ENCODE measurements at places on chromosomes 13 and 19.

- no peak for DNase-seq
Observed at GRCh38 chr13:34070006-34070405, 252.1 kb downstream of the RFC3 start.

DNA sequence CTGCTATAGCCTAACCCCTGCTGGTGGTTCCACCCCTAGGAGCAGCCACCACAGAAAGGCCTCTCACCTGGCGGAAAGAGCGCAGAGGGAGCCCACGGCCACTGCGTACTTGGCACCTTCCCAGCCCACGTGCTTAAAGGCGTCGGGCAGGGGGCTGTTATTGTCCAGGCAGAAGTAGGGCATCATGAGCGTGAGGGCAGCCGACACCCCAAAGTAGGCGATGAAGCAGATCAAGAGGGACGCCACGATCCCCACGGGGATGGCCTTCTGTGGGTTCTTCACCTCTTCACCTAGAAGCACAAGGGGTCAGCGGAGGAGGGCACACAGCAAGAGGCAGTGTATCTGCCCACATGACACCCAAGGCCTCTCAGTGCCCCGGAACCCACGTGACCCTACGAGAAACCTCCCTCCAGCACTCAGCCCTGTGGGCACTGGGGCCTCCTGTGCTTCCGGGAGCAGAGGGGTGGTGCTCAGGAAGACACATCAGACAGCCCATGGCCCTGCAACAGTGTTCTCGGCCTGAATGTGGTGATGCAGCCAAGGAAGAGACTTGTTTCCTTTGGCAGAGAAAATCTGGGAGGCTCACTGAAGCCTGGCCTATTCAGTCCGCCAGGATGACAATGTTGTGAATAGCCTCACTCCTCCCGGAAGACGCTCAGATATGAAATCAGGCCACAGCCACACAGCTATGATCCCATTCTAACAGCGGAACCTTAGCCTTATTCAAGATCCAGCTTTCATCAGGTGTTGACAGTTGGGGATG lies 72.1 kb downstream of the SLC7A1 start:
- DNase-seq, result no peak

DNA sequence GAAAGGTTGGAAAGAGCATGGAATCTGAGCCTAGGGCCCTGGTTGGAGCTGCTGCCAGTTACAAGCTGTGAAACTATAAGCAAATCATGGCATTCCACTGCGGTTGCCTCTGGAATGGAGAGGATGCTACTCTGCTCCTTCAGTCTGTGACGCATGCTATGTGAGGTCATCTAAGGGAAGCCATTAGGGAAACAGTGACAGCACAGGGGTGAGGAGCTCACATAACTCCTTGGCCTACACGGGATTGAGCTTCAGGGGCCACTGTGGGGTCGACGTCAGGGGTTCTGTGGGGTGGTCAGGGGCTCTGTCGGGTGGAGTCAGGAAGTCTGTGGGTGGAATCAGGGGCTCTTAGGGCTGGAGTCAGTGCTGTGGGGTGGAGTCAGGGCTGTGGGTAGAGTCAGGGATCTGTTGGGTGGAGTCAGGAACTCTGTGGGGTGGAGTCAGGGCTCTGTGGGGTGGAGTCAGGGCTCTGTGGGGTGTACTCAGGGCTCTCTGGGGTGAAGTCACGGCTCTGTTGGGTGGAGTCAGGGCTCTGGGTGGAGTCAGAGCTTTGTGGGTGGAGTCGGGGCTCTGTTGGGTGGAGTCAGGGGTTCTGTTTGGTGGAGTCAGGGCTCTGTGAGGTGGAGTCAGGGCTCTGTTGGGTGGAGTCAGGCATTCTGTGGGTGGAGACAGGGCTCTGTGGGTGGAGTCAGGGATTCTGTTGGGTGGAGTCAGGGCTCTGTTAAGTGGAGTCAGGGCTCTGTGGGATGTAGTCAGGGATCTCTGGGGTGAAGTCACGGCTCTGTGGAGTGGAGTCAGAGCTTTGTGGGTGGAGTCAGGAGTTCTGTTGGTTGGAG lies 35.8 kb upstream of the MEDAG start:
- DNase-seq, result peak; percentile 99

DNA sequence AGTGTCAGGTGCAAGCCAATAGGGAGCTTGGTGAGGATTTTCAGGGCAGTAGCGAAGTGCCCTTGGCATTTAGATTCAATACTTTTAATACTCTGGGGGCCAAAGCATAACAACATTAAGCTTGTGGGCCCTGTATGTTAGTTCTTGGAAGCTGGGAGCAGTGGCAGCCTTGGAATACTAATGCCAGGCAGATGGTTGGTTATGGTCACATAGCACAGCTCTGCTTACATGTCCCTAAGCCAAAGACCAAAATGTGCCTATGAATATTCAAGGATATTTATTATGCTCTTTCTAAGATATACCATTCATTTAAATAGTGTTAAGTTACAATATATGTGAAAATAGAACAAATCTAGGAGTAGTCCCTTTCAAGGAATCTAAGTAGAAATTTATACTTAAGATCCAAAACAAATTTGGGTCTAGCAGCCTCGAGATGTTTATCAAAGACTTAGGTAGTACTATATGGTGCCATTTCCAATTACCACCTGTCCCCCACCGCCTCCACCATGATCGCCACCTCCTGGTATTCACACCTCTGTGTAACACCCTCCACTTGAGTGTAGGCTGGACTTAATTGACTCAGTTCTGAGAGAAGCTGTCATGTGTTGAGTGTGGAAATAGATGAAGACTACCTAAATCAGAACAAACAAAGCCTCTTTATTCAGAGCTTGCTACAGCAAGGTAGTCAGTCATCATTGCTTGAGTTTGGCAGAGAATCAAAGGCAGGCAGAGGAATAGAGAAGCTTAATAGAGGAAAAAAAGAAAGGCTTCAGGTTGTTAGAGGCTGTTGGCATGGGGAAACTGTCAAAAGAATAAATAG lies 261.0 kb downstream of the GPC5 start:
- DNase-seq, result no peak

DNA sequence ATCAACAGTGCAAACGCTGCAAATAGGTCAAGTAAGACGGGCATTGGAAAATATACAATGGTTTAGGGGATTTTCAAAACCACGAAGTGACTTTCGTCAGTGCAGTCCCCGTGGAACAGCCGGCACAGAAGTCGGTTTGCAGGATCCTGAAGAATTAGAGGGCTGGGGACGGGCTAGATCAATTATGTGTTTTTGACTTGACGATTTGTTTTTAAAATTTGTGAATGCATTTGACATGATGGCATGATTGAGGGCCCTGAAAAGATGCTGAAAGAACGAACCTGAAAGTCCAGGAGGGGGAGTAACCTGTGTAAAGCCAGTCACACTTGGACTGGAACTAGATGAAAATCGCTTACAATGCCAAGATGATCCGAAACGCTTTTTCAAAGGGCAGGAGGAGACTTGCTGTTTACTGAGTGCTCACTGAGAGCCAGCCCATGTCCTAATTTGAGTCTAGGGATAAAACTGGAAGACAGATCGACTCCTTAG lies 8.9 kb upstream of the DGKH start:
- no peak for DNase-seq

DNA sequence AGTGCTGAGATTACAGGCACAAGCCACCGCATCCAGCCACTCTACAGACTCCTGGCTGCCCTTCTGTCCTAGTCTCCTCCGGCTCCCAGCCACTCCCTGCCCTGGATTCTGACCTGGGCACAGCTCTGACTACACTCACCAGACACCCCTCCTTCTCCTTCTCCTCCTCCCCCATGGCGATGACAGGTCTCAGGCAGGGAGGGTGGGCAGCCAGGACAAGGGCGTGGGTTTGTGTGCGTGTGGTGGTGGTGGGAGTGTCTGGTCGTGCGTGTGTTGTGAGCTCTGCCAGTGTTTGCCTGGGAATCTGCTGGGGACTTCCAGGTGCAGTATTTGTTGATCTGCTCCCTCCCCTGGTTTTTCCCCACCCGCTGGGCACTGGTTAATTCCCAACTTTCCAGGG lies 3.0 kb upstream of the NCCRP1 start:
- DNase-seq, result no peak

DNA sequence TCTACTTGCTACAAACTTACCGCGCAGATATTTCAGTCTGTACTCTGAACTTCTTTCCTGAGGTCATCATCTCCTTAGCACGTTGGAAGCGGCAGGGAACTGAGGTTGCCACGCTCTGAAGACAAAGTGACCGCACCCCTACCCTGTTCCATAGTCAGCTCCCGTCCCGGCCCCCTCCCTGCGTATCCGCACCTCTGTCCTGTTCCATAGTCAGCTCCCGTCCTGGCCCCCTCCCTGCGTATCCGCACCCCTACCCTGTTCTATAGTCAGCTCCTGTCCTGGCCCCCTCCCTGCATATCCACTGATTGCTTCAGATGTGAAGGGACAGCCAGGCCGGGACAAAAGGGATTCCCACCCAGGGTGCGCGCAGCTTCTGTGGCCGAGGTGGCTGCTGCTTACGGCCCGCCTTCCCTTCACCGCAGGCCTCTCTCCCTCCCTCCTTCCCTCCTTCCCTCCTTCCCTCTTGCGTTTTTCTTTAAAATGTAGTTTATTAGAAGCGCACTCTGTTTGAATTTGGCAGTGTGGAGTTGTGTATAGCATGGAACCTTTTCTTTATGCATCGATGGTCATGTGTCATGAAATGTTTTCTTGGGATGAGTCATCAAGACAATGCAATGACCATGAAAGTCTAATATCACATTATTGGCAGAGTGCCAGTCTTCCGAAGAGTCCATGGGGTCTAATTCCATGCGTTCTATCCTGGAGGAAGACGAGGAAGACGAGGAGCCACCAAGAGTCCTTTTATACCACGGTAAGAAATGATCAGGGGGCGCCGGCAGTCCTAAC lies 21.9 kb upstream of the NDUFS7 start:
- peak; percentile 78 for DNase-seq

DNA sequence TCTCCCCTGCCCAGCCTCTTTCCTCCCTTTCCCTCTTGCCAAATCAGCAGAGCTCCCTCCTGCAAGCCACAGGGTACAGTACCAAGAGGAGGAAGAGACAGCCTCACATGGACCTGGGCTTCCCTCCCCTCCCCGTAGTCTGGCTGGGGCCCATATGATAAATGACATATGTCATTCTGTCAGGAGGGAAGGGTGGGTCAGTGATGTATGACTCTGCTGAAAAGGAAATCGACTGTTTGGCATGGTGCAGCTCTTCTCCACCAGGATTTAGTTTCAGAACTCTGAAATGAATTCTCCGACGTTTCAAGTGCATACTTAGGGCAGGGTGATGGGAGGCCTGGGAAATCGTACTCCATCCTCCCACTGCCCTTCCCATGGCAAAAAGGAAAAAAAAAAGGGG lies 9.8 kb downstream of the TSHZ3 start:
- no peak for DNase-seq

DNA sequence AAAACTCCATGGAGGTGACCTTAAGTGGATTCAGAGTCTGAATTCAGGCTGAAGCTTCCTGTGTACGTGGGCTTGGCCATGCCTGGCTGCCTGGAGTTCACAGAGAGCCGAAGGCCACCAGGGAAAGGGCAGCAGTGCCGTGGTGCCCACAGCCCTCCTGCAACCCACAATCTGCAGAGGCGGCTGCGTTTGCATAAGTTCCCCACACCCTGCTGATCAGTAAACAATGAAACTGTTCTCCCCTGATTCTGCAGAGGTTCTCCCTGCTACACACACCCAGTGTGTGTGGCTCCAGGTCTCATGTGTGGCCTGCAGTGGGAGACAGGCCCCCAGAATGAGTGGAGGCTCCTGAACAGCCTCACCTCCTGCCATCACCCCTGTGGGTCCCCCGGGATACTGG lies 126.9 kb upstream of the SLC7A1 start:
- no peak for DNase-seq

GRCh38 chr19:15893477-15893876 lies 4.4 kb downstream of the CYP4F2 start:
- no peak for DNase-seq

DNA sequence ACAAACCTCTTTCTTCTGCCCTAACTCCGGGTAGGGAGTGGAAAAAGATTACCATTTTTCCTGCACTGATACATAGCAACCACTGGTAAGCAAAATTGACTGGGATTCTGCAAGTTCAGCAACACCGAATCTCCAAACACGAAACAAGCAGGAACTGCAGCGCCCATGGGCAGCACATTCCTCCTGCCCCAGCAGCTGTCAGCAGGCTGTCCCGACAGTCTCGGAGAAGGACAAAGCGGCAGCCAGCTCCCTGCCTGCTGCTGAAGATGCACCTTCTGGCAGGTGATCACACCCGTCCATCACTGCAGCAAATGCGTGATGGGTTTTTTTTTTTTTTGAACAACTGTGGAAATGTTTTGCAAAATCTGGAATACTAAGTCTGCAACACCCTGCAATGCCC lies 6.7 kb downstream of the TMTC4 start:
- no peak for DNase-seq

- DNase-seq, result no peak
Observed at GRCh38 chr13:68982961-68983619, 1124.5 kb upstream of the ATXN8OS start.

GRCh38 chr13:75220861-75221260 lies 261.1 kb downstream of the TBC1D4 start:
- no peak for DNase-seq

- DNase-seq, result no peak
Observed at GRCh38 chr19:55633861-55634260, 6.9 kb upstream of the ZNF580 start.

DNA sequence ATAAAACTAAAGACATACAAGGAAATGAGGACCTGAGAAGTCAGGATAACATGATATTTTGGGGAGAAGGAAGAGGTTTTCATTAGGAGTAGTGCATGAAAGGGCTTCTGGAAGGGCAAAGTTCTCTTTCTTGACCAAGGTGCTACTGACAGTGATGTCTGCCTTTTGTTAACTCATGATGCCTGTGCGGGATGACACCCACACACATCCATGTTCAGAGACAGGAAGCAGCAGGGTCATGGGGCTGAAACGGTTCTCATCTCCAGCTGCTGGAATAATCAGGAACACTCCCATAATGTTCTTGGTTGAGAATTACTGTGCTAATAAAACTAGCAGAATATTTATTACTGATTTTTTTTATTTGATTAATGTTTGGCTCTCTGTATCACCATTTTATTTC lies 29.1 kb downstream of the KCNC3 start:
- DNase-seq, result no peak

GRCh38 chr13:95224064-95224463 lies 77.2 kb downstream of the ABCC4 start:
- DNase-seq, result no peak

DNA sequence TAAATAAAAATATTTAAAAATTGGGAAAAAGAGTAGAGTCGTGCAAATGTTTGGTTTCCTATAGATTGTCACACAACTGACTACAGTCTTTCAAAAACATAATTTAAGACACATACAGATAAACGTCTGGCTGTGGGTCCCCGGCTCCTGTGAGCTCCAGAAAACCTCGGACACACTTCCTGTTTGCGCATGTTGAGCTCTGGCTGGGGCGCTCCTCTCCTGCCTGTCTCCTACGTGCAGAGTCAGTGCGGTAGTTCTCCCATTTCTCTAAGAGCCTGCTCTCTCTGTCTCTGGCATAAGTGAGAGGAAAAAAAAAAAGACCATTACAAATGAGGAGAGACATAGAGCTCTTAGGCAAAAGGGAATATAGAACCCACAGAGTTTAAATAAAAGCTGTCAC lies 128.2 kb upstream of the OBI1 start:
- no peak for DNase-seq

GRCh38 chr13:71787414-71787813 lies 79.6 kb downstream of the DACH1 start:
- DNase-seq, result no peak

- no peak for DNase-seq
Observed at GRCh38 chr13:22081430-22081829, 410.6 kb downstream of the FGF9 start.

GRCh38 chr13:107157271-107157670 lies 589.3 kb upstream of the ARGLU1 start:
- no peak for DNase-seq

All from non-pigmented ciliary epithelial cell (primary cell).